ENCODE measurements at places on chromosomes 1 and 21.

DNA sequence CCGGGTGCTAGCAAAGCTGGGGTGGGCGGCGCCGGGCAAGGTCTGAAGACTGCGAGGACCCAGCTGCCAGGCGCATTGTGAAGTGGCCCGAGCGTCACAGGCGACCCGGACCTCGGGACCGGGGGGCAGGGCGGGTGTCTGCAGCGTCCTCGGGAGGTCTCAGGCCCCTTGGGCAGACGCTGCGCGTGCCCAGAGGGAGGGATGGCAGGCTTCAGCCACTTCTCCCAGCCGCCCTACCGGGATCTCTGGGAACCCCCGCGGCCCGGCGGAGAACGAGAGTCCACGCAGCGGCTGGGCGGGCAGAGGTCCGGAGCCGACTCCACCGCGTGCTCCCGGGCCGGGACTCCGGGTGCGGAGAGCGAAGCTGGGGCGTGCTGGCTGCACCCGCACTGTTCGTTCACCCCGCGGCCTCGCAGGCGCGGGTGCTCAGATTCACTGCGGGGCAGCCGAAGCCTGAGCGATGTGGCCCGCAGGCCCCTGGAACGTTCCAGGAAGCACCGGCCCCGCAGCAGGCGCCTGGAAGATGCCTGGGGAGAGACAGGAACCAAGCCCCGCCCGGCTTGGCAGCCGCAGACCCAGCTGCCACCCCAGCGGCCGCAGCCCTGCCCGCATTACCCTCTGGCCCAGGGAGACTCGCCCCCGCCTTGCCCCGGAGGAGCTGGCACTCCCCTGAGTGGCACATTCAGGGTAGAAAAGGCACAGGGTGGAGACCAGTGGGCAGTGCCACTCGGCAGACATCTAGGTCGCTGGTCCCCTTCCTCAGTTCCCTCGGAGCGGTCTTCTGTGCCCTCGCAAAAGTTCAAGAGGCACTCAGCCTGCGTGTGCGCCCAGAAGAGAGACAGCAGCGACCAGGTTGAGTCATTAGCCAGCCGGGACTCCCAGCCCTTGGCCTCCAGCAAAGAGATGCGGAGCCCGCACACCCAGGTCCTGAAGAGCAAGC is at the start of gene CCDC185:
TSS of gene CCDC185 (plus strand) at position 141 of the 940 bp plus-strand sequence. CDS start at position 202, 61 bp downstream.
- no peak for DNase-seq

DNA sequence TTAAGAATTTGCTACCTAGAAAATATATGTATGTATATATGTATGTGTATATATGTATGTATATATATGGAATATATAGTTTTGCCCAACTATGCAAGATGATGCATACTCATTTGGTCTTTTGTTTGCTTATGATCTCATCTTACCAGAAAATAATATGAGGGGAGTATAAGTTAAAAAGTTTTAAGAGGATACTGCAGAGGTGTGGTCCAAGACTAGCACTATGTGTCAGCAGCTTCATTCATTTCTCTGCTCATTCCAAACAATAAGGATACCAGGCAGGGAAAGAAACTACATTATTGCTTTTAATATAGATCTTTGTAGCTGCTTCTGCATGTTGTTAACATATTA is 22.8 kb downstream of the RCOR3 start:
- DNase-seq, result no peak

DNA sequence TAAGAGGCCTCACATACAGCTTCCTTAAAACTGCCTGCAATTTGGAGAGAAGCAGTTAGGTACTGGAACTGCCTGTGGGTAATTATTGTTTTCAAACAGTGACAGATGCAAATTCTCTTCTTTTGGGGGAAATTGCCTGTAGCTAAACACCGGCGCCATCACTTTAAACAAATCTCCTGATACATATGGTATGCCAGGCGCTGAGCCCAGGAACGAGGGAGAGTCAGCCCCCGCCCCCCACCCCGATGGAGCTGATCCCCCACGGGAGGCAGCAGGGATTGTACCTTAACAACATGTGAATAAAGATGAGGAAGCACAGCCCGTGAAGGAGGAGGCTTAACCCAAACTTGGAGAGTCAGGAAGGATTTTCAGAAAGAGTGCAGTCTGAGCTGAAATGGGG is 7.1 kb downstream of the TMEM51 start:
- DNase-seq, result no peak

- DNase-seq, result no peak
Observed at GRCh38 chr1:245575710-245576109, 420.9 kb downstream of the KIF26B start.

DNA sequence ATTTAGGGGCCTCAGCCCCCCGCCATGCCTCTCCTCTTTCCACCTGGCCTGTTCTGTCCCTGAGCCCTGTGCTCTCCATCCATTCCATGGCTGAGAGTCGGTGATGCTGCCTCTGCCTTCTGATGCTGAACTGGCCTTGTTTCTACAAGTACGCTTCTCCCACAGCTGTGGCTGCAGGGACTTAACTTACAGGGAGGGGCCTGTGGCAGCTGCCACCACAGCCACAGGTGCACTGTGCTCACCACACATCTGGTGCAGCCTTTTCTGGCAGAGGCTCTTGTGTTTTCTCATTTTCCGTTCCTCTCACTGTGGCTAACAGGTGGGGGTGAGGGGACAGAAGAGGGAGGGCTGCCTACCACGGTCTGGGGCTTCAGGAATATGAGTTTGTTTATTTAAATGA is 4.2 kb downstream of the FMO1 start:
- DNase-seq, result no peak

All from fibroblast of gingiva (primary cell).